ENCODE measurements at places on chromosomes 16 and 17.

GRCh38 chr17:28698253-28698941 lies 13.3 kb downstream of the PROCA1 start:
- DNase-seq, result no peak

DNA sequence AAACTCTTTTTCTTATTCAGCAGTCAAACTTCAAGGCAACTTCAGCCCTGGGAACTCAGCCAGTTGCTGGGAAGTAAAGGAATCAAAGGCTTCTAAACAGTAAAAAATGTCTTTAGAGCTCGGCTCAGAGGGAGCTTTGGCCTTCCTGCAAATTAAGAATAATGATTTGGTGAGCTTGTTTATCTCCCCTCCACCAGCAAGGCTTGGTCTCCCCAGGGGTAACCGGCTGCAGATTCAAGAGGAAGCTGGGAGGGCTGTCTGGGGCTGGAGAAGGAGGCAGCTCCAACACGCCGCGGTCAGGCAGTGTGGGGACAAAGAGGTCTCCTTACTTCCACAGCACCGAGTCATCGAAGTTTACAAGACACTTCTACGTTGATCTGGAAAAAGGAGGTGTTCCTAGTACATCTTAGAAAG lies 17.7 kb upstream of the DOC2B start:
- DNase-seq, result no peak

GRCh38 chr16:69270831-69271230 lies 40.3 kb upstream of the VPS4A start:
- no peak for DNase-seq

DNA sequence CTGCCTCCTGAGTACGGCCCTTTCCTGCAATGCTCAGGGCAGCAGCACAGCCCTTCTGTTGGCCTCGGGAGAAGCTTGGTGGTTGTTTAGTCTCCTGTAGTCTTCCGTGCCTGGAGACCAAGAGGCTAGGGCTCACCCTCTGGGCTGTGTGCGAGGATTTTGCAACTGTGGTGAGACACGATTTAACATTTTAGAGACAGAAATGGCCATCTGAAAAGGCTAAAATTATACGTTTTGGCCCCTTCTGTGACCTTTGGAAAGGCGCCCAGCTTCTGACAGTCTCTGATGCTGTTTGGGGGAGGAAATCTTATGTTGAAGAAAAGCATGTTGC lies 33.1 kb downstream of the FOXL1 start:
- DNase-seq, result peak; percentile 90

DNA sequence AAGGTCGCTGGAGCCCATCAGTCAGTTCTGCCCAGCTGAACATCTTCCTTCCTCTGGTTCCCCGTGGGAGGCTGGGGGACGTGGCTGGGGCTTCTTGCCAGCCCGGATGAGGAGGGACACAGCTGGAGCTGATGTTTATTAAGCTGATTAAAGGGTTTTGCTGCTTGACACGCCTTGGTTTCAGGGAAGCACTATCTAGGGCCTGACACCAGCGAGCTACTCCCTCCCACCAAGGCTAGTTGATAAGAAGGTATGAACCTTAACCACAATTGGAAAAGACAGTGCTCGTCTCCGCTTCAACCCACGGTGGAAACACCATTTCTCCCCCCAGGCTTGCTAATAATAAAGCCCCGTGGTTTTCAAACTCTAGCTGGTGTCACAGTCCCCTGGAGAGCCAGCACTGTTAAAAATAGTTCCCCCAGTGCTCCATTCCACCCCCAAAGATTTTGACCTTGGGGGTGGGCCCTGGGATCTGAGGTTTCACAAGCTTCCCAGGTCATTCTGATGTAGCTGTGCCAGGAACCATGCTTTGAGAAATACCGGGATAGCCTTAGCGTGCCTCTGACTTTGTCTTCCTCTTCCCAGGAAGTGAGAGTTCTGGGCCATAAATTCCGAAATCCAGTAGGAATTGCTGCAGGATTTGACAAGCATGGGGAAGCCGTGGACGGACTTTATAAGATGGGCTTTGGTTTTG lies 5.5 kb downstream of the DHODH start:
- no peak for DNase-seq

DNA sequence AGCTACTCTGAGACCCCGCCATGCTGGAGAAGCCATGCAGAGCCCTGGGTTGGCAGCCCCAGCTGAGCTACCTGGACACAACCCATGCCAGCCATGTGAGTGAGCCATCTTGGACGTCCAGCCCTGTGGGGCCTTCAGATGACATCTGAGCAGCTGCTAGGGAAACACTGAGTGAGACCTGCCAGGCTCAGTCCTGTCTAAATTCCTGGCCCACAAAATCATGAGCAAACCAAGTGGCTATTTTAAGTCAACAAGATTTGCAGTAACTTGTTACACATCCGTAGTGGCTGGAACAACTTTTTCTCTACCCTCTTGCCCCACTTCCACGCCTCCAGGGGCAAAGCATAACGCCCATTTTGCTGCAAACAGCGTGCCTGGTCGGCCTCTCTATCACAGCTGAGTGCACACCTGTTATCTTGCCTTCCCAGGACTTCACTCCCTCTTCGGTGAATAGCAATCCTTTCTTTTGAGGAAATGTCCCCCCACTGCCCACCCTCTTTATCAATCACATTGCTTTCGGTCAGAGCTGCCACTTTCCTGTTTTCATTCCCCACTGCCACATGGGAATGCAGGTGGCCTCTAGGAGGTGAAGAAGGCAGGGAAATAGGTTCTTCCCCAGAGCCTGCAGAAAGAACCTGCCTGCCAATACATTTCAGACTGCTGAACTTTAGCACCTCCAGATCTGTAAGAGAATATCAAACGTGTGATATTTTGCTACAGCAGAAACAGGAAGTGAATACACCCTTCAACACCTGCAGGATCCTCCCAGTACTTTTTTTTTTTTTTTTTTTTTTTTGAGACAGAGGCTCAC lies 7.4 kb upstream of the SCIMP start:
- DNase-seq, result no peak

DNA sequence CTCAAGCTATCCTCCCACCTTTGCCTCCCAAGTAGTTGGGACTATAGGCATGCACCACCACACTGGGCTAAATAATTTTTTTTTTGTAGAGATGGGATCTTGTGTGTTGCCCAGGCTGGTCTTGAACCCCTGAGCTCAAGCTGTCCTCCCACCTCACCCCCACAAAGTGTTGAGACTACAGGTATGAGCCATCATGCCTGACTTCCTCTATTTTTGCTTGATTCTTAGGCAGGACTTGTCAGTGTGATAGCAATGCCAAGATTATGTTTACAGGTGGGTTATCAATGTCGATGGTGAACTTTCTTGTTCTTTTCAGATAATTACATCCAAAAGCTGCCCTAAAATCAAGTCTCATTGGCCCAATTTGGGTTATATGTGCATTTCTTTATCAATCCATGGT lies 96.9 kb downstream of the HS3ST4 start:
- no peak for DNase-seq

GRCh38 chr17:82349287-82349701 lies 9.8 kb upstream of the TEX19 start:
- DNase-seq, result no peak

DNA sequence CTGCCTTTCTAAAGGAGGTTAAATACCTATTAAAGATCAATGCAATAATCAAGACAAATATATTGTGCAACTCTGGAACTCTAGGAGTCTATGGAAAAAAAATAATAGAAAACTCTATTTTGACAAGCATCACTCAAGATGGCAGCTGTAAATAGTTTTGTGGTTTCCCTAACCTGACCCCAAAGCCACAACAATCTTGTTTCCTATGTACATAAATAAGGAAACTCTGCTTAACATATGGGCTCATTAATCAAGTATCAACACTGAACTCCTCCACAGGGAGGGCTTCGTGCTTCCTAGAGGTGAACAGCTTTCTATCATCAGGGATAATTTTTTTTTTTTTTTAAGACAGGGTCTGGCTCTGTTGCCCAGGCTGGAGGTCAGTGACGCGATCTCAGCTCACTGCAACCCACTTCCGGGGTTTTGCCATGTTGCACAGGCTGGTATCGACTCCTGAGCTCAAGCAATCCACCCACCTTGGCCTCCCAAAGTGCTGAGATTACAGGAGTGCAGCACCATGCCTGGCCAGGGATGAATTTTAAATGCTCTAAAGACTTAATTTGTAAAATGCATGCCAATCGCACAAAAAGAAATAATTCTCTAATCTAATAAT lies 42.5 kb downstream of the ARHGAP17 start:
- peak; percentile 4 for DNase-seq

GRCh38 chr17:82107341-82107860 lies 9.4 kb upstream of the FASN start:
- DNase-seq, result no peak

GRCh38 chr17:6257336-6257735 lies 177.6 kb downstream of the AIPL1 start:
- no peak for DNase-seq

- DNase-seq, result no peak
These were observed 24.2 kb downstream of the FOXL1 start for GRCh38 chr16:86602521-86602920.

GRCh38 chr17:40209404-40210093 lies 9.6 kb upstream of the WIPF2 start:
- DNase-seq, result no peak

- no peak for DNase-seq
These were observed 5.6 kb upstream of the CYBA start for GRCh38 chr16:88656291-88656980.

DNA sequence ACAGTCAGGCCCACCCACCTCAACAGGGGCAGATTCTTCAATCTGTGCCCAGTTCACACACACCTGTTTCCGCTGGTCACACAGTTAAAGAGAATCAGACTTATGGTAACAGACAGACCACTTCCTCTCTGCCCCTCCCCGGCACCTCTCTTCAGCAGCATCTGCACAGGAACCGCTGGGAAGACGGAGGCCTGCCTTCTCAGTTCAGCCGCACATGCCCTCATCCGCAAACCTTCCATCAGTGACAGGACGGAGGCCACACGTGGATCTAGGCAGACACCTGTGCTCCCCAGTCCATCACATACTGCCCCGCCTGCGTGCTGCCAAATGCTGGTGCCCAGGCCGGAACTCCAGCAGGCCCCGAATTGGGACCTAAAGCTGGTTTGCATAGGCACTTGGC lies 10.3 kb downstream of the PHB1 start:
- DNase-seq, result no peak

- DNase-seq, result no peak
These were observed 43.5 kb downstream of the LYRM9 start for GRCh38 chr17:27849474-27850185.

GRCh38 chr17:81071761-81072741 lies 37.1 kb downstream of the BAIAP2 start:
- DNase-seq, result no peak

DNA sequence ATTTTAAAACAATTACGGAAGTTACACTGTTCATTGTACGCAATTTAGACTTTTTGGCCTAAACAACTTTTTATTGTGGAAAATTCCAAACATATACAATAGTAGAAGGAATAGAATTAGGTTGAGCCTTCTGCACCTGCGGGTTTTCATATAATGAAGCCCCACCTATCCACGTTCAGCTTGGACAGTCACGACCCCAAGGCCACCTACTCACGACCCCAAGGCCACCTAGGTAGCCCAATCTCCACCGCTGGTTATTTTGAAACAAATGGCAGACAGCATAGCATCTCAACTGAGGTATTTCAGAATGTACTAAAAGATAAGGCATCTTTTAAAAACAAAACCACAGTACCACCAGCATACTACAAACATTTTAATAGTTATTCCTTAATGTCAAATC lies 631 bp downstream of the NLRC5 start:
- no peak for DNase-seq

DNA sequence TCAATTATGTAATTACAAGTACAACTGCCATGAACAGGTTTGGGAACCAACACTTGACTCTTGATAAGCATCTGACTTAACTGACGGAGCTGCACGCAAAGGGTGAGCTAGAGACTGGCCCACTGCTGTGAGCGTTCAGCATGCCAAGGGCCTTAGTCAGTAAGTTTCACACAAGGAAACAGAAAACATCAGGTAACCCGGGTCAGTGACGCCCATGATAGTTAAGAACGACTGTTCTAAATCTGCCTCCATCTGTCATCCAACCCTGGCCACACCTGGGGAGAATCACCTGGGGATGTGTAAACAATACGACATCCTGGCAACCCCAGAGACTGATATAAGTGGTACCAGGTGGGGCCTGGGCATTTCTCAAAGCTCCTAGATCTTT lies 12.3 kb downstream of the SMIM5 start:
- no peak for DNase-seq

- peak; percentile 30 for DNase-seq
These were observed 1.1 kb downstream of the NAA38 start for GRCh38 chr17:7856011-7856810.

- DNase-seq, result no peak
These were observed 4.5 kb upstream of the UNC13D start for GRCh38 chr17:75848523-75849278.
